ENCODE measurements at places on chromosomes 16 and 17.

GRCh38 chr17:79258041-79258440 lies 183.4 kb downstream of the ENGASE start:
- DNase-seq = no peak

GRCh38 chr16:57541754-57542435 lies 548 bp upstream of the ADGRG5 start:
- no peak for DNase-seq

DNA sequence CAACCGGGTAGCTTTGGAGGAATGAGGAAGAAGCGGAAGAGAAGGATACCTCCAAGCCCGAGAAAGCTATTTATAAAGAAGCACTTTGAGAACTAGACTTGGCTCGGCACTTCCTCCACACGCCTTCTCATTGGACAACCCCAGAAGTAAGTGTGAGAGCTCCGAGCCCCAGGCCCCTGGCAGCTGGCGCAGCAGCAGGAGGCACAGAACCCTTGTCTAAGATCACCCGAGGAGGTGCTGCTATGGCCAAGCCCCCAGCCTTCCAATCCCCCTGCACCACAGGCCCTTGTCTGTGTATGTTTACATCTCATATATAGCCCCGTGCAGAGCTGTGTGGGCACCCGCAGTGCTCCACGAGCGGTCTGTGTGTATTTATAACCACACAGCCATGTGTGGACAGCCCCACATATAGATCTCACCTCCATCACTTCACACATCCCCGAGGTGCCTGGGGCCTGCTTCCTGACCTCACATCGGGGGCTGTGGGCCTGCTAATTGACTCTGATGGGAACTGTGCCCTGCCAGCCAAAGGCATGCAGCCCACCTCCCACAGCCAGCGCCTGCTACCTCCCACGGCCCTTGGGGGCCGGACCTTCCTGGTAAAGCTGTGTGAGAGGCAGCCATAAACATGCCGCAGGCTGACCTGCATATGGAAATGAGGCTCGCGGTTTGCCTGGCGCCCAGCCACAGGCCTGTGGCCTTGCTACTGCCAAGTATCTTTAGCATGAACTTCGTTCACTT lies 96.1 kb downstream of the C17orf67 start:
- DNase-seq = peak; percentile 42

DNA sequence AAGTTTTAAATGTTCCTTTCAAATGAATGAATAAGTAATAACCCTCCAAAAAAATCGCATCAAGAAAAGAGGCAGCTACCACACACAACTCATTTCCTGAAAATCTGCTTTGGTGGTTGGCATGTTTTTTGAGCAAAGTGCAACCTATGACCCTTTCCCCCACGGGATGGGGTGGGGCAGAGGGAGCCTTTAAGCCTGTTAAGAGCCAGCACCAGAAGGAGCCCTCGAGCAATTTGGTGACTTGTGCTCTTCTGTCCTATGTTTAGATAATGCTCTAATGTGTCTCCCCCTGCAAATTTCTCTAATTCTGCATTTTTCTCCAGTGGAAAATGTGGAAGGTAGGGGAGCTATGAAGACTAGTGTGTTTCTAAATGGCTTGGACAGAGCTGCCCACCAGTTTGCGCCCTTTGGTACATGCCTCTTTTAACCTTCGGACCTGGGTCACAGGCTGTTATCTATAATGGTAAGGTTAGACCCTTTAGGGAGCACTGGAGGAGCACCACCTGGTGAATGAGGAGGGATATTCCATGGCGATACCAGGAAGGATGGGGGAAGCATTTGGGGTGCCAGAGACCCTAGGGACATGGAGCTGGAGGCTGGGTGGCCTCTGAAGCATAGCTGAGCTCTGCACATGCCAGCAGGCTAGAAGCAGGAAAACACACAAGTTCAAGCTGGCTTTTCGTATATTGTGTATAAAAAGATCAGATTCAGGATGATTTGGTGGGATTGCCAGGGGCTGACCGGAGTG lies 1.6 kb downstream of the PYCARD start:
- DNase-seq = peak; percentile 38

- no peak for DNase-seq
These were observed 362.1 kb upstream of the CCL2 start for GRCh38 chr17:33892717-33893591.

DNA sequence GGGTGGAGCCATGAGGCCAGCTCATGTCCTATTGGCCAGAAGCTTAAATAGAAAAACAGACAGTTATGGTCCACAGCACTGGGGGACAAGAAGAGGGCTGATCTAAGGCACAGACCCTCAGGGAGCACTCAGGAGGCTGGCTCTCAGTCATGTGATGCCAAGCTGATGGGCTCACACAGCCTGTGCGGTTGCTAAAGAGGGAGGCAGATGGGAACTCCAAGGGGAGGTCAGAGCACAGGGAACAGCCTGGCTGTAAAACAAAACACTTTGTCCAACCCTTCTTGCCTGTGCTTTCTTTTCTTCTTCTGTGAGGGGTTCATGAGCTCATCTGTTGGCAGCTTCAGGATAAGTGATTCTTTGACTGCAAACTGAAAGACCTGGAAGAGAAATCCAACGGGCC lies 27.2 kb downstream of the CNTNAP1 start:
- no peak for DNase-seq

DNA sequence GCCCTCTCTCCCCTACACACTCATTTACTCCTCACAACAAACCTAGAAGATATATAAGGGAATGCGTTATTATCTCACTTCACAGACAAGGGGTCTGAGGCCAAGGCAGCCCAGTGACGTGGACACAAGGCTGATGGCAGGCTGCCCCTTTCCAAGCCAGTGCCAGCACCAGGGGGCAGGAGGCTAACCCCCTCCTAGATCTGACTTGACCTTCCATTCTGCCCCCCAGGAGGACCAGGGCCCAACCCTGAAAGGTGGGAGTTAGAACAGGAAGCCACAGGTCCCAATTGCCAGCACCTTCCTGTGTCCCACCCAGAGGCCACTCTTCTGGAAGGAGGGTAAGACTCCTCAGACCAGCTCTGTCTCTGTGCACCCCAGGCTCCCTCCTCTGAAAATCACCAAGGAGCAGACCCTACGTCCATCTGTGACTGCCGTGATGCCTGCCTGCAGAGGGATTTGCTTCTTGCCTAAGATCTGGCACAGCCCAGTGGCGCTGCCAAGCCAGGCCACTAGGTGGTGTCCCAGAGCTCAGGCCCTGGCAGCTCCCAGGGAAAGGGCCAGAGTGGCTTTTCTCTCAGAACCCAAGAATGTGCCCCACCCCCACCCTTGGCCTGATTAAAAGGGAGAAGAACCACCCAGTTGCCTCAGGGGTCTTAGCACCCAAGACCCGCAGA lies 42.4 kb upstream of the MRPS23 start:
- peak; percentile 86 for DNase-seq

DNA sequence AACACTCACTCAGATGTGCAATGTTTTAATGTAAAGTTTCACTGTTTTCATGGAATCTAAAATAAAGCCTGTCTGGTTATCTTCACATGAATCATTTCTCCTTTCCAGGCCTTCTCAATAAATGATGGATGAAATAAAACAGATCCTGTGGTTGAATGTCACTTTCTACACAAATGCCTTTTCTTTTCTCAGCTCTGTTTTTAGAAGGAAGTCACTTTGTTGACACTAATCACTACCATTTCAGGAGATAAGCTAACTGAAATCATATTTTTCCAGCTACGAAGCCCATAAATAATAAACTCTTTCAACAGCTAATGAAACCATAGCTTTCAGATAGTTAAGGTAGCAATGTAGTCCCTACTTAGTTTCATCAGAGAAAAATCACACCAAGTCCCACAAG lies 17.9 kb downstream of the NME2 start:
- no peak for DNase-seq

DNA sequence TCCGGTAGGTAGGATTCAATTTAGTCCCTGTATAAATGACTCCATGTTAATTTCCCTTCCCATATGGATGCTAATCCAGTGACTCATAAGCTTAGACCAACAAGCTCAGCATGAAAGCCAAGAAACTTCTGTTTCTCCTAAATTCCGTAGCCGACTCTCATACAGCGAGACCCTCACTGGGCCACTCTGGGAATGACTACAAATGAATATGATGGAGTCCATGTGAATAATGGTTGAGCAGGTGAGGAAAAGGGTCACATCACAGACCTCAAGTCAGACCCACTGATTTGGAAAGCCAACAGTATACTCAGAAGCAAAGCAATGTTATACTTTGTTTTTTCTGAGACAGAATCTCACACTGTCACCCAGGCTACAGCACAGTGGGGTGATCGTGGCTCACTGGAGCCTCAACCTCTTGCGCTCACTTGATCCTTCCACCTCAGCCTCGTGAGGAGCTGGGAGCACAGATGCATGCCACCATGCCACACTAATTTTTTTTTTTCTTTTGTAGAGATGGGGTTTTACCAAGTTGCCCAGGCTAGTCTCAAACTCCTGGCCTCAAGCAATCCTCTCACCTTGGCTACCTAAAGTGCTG lies 14.6 kb downstream of the RSL1D1 start:
- DNase-seq = peak; percentile 77

GRCh38 chr16:50284131-50284911 lies 18.0 kb downstream of the ADCY7 start:
- no peak for DNase-seq

DNA sequence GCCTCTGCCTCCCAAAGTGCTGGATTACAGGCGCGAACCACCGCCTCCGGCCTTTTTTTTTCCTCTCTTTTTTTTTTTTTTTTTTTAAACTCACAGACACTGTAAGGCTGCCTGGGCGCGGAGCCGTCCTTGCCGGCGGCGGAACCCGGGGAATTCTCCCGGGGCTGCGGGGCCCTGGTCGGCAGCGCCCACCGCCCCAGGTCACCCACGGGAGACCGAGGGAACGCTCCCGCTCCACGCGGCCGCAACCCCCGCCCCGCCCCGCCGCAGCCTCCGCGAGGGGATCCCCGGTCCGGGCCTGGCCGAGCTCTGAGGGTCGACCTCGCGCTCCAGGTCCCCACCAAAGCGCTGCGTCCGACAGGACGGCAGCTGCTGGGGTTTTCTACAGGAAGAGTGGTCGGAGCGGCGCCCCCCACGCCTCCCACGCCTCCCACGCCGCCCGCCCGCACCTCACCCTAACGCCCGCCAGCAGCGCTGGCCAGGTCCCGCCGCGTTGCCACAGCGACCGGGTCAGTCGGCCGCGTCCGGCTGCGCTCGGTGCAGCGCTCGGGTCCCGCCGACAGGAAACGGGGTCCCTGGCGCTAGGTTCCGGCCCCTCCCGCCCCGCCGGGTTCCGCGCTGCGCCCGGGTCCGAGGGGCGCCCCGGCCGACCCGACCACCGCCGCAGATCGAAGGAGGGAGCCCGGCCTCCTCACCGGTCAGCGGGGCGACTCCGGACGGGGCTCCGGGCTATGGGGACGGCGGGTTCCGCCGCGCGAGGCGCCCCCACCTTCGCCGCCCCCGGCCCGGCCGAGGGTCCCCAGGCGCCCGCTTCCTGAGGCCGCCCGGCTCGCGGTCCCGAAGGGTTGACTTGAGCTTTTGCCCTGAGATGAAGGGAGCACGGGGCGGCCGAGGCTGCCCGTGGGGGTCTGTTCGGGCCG lies at the start of gene CCDC57:
Gene CCDC57 (minus strand): TSS at position 512 of the 920 bp plus-strand sequence. CDS start 10,898 bp downstream, outside the sequence.
- peak; percentile 91 for DNase-seq

GRCh38 chr17:83203073-83203471 lies 123.7 kb downstream of the METRNL start:
- peak; percentile 91 for DNase-seq

Measured in AG08395 (cell line).